ENCODE measurements at places on chromosomes 11 and 22.

DNA sequence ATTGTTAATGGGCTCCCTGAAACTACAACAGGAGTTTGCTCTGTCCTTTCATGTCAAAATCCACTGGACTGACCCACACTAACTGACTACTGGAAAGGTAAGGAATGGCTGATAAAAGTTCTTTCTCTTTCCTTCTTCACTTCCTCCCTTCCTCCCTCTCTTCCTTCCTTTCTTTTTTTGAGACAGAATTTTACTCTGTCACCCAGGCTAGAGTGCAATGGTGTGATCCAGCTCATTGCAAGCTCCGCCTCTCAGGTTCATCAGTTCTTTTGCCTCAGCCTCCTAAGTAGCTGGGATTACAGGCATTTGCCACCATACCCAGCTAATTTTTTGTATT is 85.2 kb downstream of the IGLL1 start:
- DNase-seq: no peak

DNA sequence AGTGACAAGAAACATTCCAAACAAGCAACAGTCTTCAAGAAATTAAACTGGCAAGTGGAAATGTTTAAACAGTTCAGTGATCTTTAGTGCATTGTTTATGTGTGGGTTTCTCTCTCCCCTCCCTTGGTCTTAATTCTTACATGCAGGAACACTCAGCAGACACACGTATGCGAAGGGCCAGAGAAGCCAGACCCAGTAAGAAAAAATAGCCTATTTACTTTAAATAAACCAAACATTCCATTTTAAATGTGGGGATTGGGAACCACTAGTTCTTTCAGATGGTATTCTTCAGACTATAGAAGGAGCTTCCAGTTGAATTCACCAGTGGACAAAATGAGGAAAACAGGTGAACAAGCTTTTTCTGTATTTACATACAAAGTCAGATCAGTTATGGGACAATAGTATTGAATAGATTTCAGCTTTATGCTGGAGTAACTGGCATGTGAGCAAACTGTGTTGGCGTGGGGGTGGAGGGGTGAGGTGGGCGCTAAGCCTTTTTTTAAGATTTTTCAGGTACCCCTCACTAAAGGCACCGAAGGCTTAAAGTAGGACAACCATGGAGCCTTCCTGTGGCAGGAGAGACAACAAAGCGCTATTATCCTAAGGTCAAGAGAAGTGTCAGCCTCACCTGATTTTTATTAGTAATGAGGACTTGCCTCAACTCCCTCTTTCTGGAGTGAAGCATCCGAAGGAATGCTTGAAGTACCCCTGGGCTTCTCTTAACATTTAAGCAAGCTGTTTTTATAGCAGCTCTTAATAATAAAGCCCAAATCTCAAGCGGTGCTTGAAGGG is 6.0 kb downstream of the MALAT1 start:
- peak; percentile 36 for DNase-seq

- peak; percentile 8 for DNase-seq
These were observed 509.4 kb upstream of the RAG2 start for GRCh38 chr11:37107415-37107814.

DNA sequence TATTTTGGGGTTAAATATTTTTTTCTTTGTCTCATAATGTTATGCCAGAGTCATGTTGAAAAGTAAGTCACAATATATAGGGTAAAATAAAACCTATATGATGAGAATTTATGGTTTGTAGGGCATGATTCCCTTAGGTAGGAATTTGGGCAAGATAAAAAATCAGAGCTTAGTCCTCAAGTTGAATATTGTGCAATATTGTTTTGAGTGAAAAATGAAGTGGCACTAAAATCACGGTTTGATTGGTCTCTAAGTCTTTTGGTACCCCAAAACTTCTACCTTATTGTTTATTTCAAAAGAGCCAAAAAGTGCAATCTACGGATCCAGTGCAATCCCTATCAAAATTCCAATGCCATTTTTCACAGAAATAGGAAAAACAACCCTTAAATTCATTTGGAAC is 1.6 kb upstream of the MRPL16 start:
- no peak for DNase-seq

DNA sequence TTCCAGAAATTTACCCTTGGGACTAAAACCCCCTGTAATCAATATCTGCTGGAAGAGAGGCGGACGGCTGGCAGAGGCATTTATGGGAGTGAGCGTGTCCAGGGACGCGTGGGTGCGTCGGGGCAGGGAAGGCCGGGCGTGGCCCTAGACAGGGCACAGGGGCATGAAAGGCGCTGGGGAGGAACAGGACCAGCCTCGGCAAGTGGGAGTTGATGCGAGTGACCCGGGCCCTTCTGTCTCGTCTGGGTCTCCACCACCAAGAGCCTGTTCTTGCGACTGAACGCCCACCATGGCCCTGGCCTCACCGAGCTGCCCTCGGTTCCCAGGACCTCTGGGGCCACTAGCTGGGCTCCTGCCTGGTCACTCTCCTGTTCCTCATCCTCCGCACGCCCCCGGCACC is 17.5 kb downstream of the OSBPL5 start:
- DNase-seq: no peak

- no peak for DNase-seq
These were observed 25.7 kb downstream of the SGSM1 start for GRCh38 chr22:24831687-24832086.

DNA sequence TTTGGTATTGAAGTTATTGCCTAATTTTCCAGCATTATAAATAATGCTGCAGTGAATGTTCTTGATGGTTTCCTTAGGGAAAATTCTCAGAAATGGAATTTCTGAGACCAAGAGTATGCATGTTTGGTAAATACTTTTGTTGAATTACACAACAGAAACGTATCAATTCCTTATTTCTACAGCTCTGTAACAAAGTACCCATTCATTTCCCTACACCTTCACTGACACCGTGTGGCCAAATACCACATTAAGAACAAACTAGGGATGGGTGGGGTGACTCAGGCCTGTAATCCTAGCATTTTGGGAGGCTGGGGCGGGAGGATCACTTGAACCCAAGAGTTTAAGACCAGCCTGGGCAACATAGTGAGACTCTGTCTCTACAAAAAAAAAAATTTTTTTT is 21.8 kb downstream of the MCAM start:
- peak; percentile 42 for DNase-seq

- no peak for DNase-seq
These were observed 555.1 kb downstream of the OPCML start for GRCh38 chr11:132977241-132977640.

GRCh38 chr11:62122076-62122475 is 1.7 kb upstream of the INCENP start:
- peak; percentile 43 for DNase-seq

DNA sequence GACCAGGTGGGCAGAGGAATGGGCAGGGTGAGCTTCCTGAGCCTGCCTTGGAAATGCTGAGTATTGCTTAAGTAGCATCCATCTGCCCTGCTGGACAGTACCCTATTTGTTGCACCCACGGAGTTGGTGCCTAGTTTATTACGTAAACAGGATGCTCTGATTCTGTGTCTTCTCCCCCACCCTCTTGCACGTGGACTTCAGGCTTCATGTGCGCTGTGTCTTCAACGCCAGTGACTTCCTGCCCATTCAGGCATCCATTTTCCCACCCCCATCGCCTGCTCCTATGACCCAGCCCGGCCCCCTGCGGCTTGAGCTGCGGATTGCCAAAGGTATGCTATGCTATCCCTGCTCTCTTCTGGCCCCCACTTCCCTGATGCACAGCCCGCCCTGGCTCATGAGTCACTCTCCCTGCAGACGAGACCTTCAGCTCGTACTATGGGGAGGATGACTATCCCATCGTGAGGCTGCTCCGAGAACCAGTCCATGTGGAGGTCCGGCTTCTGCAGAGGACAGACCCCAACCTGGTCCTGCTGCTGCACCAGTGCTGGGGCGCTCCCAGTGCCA is 5.7 kb downstream of the ZP1 start:
- DNase-seq: no peak

DNA sequence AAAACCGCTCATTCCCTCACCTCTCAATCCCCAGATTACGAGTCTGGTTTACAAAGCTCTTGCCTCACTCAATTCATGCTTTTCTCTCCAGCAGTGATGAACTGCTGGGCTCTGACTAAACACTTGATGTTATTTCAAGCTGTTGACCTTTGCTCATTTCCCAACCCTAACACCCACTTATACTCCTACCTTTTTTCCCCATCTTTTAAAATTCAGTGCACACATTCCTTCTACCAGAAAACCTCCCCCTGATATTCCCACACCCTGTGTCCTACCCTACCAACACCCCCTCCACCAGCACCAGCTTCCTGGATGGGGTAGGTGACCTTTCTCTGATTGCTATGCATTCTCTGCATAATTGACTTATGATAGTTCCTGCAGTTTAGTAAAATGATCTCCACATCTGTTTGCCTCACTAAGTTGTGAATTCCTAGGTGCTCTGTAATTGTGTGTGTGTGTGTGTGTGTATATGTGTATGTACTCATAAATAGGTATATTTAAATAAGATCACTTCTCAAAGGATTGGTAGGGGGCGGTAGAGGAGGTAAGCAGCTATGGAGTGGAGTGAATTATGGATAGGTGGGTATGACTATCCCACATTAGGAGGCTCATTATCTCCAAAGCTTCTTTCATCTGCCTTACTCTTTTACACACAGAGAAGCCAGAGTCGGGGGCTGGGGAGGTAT is 842 bp downstream of the HEPACAM start:
- DNase-seq: no peak

DNA sequence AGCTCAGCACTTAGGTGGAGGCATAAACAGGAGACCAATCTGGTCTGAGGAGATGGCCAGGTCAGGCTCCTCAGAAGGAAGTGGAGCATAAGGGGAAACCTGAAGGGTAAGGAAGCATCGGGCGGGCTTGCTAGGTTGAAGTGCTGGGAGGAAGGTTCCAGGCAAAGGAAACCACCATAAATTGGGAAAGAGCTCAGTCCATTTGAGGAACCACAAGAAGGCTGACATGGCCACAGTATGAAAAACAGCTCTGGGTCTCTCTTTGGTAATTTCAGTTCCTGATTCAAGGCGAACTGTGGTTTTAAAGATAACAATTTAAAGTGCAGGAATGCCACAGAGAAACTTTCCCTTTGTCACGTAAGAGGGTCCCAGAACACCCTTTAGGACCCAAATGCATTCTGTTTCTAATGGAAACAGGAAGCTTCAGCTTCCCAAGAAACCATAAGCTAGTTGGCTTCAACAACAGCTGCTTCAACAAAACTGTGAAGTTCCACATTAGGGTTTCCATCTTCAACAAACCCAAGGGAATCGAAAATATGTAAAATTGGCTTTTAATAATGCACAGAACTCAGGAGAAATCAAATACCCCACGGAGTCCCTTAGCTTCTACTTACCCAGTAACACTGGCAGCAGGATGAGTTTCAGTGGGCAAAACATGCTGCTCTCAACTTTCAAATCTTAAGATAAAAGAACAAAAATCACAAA is 10.4 kb downstream of the JAML start:
- peak; percentile 65 for DNase-seq

DNA sequence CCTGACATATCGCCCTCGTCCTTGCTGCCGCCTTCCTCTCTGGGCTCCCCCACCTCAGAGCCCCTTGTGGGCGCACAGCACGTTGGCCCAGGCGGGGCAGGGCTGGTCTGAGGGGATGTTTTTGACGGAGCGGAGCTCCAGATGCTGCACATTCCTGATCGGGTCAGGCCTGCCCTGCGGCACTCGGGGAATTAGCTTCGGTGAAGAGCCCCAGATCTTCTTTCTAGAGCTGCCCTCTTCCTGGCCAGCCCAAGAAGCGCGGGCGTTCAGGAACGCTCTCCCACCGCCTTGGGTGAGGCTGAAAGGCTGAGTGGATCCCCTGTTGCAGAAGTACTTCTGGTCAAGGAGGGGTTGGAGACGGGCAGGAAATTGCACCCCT is 12.1 kb downstream of the YPEL4 start:
- DNase-seq: no peak

- peak; percentile 45 for DNase-seq
These were observed 87.3 kb upstream of the MYO18B start for GRCh38 chr22:25654676-25655075.

GRCh38 chr22:27713461-27713860 is 88.1 kb downstream of the MN1 start:
- no peak for DNase-seq

DNA sequence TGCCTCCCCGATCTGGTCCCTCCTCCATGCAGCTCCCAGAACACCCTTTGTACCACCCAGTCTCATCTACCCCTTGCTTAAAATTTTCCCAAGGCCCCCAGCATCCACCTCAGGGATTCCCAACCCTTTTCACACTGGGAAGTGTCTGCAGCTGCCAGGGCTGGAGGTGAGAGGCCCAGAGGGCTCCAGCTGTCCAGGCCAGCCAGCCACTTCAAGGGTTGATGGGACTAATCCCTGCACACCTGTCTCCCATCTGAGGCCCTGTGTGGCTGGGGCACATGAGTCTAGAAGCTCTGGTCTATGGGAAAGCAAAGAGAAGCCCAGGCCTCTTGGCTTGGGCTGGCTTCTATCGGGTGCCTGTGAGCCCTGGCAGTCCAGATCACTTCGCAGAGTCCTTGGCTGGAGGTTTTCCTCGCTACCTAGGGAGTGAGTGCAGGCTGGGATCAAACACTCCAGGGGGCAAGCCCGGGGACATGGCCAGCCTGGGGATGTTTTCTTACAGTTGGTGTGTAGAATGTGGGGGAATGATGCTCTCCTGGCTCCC is 41.1 kb upstream of the TPBGL start:
- DNase-seq: no peak

GRCh38 chr11:33703788-33704187 is 3.2 kb upstream of the C11orf91 start:
- no peak for DNase-seq

- DNase-seq: no peak
These were observed 17.6 kb downstream of the KCNC1 start for GRCh38 chr11:17752144-17752543.

GRCh38 chr11:1674173-1675131 is 22.5 kb upstream of the KRTAP5-6 start:
- DNase-seq: no peak

DNA sequence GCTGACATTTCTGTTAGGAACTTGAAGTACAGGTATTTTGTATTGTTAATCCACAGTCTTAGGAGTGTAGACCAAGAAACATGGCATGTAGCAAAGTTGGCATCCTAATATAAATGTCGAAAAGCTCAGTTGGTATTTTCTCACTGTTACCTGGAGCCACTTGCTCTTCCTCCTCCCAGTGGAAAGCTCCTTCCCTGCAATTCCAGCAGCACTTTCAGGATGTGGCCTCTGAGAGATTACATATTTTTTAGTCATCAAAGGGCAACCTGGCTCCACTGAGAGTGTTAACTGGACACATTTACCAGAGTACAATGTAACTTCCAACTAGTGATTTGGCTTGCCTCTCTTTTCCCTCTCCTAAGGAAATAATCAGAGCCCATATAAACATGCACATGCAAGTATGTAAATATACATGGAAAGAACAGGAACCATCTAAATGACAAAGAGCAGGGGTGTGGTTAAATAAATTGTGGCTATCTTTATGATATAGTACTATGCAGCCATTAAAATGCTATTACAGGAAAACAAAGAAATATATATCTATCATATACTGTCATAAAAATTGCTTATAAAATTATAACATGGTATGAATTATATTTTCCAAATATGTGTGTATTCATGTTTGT is 14.3 kb upstream of the EED start:
- DNase-seq: no peak

DNA sequence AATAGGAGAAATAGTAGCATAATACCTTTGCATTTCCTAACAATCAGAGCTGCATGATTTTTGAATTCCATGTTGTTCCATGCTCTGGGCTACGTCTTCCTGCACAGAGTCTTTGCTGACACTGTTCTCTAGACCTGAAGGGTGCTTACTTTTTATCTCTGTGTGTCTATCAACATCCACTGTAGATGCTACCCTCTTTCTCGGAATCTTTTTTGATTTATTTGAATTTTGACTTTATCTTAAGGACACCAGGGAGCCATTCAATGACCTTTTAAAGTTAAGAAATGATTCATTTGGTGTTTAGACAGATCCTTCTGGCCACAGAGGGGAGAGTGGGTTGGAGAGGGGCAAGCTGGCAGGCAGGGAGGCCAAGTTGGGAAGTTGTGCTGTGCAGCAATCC is 90.1 kb downstream of the LDLRAD3 start:
- DNase-seq: no peak

All from hematopoietic multipotent progenitor cell treated with erythropoietin and hydrocortisone succinate and interleukin-3 and kit ligand, for 4 days (in vitro differentiated cells).